Sciatic nerve (tissue), 2 donors: ENCODE measurements at places on chromosomes 3 and 15.

GRCh38 chr3:28951772-28952556, 328.9 kb upstream of the RBMS3 start:
- DNase-seq: no peak

DNA sequence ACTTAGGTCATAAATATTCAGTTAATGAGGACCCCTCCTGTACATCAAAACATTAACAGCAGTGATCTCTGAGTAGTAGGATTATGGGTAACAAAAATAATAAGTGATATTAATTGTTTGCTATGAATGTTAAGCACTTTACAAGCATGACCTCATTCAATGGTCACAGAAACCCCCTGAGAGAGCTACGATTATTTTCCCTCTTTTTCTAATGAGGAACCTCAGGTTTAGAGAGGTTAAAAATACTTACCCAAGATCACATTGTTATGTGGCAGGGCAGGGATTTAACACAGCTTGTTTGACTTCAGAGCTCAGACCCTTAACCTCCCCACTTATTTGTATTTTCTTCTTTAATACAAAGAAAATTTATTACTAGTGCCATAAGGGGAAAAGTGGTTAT, 228.2 kb downstream of the TBL1XR1 start:
- DNase-seq: no peak

- no peak for DNase-seq
Measured at GRCh38 chr3:149816986-149817385, 4.0 kb downstream of the RNF13 start.

DNA sequence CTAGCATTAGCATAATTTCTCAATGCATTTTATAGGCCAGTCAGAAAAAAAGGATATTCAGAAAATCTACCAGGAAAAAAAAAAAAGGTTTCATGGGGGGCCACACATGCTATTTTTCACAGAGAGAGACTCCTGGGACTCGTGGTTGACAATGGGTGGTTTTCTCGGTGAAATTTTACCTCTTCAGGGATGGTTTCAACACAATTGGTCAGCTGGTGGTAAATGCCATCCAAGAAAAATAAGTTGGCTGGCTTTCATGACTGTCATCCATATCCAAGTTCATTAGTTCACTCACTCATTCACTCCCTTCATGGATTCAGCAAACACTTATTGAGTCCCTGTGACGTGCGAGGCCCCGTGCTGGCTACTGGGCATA, 217.3 kb downstream of the SHQ1 start:
- no peak for DNase-seq

GRCh38 chr15:78822514-78822913, 11.2 kb upstream of the ADAMTS7 start:
- no peak for DNase-seq

- no peak for DNase-seq
Measured at GRCh38 chr3:59273976-59274375, 224.2 kb upstream of the CFAP20DC start.

DNA sequence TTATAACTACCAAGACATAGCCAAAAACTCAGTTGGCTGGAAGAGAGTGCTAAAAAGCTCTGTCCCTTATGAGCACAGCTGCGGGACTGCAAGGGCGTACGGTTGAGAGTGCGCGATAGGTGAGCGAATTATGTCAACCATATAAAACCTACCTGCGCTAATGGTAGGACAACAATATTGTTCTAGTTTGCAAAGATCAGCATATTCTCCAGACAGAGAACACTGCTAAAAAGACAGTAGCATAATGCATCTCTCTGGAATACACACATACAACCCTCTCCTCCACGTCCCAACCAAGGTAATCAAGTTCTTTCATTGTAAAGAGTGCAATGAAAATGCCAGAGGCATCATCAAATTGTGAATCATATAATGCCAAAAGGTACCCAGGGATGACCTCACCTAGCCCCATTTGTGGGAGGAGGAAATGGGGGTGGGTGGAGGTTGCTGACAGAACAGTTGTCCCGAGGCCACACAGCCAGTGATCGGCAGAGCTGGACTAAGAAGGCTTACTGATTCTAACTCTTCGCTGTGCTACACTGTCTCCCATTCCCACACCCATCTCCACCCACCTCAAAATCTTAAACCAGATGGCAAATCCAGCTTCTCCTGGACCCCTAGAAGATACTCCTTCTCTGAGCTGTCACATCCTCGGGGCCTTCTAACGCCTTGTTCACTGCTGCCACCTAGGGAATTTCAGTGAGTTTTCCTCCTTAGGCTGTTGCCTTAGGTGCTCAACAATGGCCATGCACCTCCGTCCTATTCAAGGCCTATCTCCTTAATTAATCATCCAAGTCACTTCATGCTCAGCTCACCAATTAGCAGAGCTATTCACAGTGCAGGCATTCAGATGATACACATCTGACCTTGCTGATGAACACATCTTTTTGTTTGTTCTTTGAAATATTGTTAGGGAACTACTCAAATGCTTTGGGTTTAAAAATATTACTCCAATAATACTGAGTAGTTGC, 60.7 kb downstream of the RPL22L1 start:
- no peak for DNase-seq

GRCh38 chr15:78224023-78224411, 10.3 kb downstream of the ACSBG1 start:
- DNase-seq: no peak

- no peak for DNase-seq
Measured at GRCh38 chr3:29070959-29071634, 209.8 kb upstream of the RBMS3 start.

GRCh38 chr3:16917256-16917935, 32.6 kb downstream of the PLCL2 start:
- DNase-seq: no peak

GRCh38 chr15:62120776-62121175, 44.3 kb downstream of the C2CD4B start:
- no peak for DNase-seq

DNA sequence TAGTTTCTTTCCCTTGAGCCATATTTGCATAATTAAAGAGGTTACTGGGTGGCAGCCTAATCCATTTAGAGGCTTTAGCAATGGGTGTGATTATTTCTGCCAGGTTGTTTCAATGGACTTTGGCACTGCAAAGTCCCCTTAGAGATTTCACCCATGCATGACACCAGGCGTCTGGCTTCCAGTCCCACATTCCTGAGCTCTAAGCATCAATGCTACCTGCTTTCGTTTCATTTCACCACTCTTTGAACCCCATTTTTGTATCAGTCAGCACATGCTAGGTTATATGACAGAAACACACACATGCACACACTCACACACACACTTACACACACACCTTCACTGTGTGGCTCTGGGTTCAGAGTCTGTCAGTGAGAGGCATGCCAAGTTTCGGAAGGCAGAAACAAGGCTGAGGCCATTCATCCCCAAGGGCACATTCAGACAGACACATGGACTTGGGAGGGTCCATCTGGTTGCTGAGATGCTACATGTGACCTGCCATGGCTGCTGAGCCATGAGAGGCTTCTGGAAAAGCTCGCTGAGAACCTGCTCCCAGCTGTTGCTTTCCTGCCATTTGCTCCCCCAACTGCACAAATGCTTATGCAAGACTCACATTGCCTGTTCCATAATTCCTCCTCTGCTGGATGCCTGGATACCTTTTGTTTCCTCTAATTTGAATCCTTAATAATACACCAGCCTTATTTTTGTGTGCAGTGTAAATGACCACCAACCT, 354.1 kb downstream of the GABRG3 start:
- no peak for DNase-seq

DNA sequence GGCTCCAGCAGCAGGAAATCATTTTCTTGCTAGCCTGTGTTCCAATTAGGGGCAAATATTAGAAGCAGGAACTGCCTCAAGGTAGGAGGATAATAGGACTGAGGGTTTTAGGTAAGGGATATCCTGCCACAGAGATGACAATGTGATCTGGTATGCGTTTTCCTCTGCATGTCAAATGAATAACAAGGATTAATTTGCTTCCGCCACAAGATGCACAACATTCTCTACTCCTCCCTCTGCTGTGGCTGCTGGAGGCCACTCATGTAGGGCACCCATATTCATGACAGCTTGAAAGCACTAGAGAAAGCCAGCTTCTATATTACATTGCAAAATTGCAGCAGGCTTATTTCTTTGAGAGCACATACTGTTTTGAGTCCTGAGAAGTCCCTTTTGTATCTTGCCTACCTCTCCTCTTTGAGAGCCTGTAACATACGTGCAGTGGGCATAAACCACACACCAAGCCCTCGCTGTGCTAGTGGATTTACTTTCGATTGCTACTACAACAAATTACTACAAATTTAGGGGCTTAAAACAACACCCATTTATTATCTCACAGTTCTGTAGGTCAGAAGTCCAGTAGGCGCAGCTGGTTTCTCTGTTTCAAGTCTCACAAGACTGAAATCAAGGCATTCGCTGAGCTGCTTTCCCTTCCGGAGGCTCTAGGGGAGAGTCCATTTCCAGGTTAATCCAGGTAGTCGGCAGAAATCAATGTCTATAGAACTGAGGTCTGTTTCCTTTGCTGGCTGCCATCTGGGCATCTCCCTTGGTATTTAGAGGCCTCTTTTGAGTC, 5.9 kb upstream of the CD47 start:
- DNase-seq: no peak

DNA sequence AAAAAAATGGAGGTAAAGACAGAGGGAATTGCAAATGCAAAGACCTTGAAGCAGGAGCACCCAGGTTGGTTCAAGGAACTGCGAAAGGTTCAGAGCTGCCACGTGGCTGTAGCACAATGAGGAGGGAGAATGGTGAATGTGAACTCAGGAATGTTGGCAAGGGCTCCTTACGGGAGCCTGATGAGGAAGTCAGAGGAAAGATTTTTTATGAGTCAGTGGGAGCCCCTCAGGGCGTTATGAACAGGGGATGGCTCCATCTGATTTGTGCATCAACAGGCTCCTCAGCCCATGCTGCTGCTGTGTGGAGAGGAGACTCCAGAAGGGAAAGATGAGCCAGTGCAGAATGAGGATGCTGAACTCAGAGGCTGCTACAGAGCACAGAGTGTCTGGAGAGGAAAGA, 194.4 kb downstream of the ARRDC4 start:
- no peak for DNase-seq
